ENCODE measurements at places on chromosomes 3 and 15.

DNA sequence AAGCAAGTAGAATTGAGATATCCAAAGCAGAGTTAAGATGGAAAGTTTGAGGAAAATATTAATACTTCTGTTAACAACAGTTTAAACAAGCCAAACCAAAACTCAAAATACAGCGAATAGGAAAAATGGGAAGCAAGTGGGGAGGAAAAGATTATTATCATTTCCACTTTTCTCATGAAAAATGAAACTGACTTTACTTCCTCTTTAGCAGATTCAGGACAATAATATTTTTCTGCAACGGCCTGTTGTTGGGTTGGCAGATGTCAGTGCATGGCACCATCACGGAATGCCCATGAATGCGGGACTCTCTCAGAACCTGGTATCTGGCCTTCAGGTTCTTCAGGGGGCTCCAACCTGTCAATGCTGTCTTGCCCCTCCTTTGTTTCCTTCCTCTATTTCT, 11.1 kb downstream of the ANKUB1 start:
- DNase-seq, result no peak

DNA sequence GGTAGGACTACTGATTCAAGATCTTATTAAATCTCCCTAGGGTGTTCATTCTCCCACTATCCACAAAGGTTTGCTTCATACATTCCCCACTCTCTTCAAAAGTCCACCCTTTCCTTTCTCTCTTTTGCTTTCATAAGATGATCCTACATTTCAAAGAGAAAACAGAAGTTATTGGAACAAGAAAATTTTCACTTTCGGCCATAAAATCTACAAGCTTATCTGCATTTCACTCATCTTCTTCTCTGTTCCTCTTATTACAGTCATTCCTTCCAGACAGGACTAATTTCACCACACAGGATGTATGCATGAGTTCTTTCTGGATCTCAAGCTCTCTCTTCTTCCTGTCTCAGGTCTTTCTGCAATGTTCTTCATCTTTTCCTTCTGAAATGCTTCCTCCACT, 238.7 kb downstream of the ISL2 start:
- DNase-seq, result no peak

GRCh38 chr3:114022145-114022802, 34.1 kb downstream of the CCDC191 start:
- no peak for DNase-seq

DNA sequence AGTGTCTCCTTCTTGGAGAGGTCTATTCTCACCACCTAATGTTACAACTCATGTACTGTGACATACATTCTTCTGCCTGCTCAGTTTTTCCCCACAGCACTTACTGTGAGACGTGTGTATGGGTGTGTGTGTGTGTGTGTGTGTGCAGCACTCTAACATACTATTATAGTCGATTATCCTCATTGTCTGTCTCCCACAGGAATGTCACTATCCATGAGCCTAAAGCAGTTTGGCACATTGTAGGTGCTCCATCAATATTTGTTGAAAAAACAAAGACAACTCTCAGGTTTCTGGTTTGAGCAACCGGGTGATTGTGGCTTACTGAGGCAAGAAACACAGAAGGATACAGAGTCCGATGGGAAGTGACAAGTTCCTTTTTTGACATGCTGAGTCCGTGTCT, 8.6 kb upstream of the ZNF148 start:
- no peak for DNase-seq

GRCh38 chr15:33915571-33916407, 52.5 kb upstream of the CHRM5 start:
- DNase-seq, result no peak

- DNase-seq, result no peak
Observed at GRCh38 chr15:38514601-38515000, 50.0 kb downstream of the RASGRP1 start.
